ENCODE measurements at places on chromosomes 2 and 18. TPM values are rescaled to one million over a fixed set of nuclear protein-coding genes. Genes with fewer than 3 reads are reported as not detected.

SLC30A3 gene
- total RNA-seq = not detected

ZNF396 gene
- total RNA-seq = 1.5 TPM

KLHL30 gene
- 58.4 TPM for total RNA-seq

EML4 gene
- 37.7 TPM for total RNA-seq

DOK6 gene
- total RNA-seq = 3.9 TPM

SERPINB10 gene
- total RNA-seq = 7.0 TPM

KCNS3 gene
- 46.3 TPM for total RNA-seq

- DNase-seq = no peak
Measured at GRCh38 chr2:64029116-64029665, 10.0 kb upstream of the VPS54 start.

DNA sequence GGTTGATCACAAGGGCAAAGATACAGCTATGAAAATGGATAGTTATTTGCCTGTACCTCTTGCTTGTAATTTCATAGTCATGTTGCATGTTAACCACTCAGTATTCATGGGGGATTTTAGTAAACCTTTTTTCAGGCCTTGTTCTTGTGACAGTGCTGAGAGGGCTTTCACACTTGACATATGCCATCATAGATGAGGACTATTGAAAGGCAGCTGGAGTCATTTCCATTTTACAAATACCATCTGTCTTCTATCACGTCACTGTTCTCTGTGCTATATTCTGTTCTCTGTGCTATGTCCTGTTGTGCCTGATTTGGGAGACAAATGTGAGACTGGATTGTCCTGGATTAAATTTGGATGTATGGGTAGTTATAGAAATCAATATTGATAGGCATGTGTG is 131.7 kb downstream of the LYPD6B start:
- no peak for DNase-seq

- DNase-seq = peak; percentile 44
Measured at GRCh38 chr2:40302751-40303325, 149.1 kb downstream of the SLC8A1 start.

DNA sequence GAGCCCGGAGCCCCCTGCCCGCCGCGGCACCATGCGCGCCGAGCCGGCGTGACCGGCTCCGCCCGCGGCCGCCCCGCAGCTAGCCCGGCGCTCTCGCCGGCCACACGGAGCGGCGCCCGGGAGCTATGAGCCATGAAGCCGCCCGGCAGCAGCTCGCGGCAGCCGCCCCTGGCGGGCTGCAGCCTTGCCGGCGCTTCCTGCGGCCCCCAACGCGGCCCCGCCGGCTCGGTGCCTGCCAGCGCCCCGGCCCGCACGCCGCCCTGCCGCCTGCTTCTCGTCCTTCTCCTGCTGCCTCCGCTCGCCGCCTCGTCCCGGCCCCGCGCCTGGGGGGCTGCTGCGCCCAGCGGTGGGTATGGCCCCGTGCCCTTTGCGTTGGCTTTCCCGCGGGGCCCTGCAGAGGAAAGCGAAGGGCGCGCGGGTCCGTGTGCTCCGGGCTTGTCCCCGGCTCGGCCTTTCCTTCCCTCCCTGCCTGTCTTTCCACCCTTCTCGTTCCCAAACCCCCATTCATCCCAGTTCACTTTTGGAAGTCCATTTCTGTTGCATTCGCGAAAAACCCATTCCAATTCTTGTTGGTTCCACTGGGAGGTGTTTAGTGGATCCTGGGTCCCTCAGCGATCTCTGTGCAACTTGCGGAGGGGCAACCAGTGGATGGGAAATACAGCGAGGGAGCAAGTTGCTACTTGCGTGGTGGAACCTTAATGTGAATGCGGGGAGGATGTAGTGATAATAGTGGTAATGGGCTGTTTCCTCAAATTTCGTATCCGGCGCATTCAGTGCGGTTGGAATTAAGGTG is 599 bp downstream of the ADAM23 start:
- peak; percentile 64 for DNase-seq

- peak; percentile 67 for DNase-seq
Measured at GRCh38 chr2:86301009-86301408, 36.4 kb downstream of the REEP1 start.

- no peak for DNase-seq
Measured at GRCh38 chr2:173159791-173160463, 84.3 kb downstream of the MAP3K20 start.

- DNase-seq = peak; percentile 30
Measured at GRCh38 chr2:48482769-48483168, 47.2 kb upstream of the STON1 start.

- DNase-seq = no peak
Measured at GRCh38 chr2:124874219-124874618, 849.1 kb downstream of the CNTNAP5 start.

GRCh38 chr2:85501248-85501647 is 37.7 kb upstream of the MAT2A start:
- no peak for DNase-seq

GRCh38 chr2:62320657-62321357 is 124.9 kb downstream of the B3GNT2 start:
- DNase-seq = no peak

DNA sequence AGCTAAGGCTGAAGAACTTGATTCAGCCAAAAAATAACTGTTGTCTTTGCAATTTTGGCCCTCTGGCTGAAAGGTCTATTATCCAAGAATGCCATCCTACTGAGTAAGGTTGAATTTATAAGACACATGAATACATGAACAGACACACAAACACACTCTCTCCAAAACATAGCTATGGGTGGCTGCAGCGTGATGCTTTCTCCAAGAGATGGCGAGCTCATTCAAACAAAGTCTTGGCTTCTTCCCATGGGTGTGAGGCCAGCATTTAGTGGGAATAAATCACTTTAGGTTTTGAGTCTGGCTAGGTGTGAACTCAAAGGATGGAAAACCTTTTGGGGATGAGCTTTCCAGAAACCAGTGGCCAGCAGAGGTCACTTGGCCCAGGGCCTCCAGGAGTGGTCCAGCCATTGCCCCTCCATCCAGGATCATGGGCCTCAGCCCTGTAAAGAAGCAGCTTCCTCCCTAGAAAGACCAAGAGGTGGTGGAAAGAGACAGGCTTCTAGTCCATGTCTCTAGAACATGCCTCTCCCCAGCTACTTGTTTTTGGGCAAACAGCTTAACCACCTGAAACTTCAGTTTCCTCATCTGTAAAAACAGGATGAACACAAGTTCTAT is 11.0 kb upstream of the OSR1 start:
- DNase-seq = peak; percentile 30

GRCh38 chr18:66548747-66549146 is 55.1 kb downstream of the CDH19 start:
- no peak for DNase-seq

DNA sequence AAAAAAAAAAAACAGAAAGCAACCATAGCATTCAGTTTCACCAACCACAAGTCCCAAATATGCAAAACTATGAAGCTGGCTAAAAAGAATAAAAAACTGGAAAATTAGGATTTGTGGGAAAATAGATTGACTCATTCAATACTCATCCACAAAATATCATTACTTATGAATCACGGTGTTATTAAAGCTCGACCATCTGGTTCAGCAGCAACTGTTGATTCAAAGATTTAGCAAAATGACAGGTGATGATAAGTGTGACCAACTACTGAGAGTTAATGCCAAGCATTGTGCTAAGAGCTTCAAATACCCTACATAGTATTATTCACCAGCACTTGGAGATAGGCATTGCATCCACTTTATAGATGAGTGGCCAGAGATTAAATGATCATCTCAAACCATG is 26.2 kb upstream of the XDH start:
- peak; percentile 61 for DNase-seq

- no peak for DNase-seq
Measured at GRCh38 chr18:54743605-54743995, 84.7 kb upstream of the RAB27B start.

DNA sequence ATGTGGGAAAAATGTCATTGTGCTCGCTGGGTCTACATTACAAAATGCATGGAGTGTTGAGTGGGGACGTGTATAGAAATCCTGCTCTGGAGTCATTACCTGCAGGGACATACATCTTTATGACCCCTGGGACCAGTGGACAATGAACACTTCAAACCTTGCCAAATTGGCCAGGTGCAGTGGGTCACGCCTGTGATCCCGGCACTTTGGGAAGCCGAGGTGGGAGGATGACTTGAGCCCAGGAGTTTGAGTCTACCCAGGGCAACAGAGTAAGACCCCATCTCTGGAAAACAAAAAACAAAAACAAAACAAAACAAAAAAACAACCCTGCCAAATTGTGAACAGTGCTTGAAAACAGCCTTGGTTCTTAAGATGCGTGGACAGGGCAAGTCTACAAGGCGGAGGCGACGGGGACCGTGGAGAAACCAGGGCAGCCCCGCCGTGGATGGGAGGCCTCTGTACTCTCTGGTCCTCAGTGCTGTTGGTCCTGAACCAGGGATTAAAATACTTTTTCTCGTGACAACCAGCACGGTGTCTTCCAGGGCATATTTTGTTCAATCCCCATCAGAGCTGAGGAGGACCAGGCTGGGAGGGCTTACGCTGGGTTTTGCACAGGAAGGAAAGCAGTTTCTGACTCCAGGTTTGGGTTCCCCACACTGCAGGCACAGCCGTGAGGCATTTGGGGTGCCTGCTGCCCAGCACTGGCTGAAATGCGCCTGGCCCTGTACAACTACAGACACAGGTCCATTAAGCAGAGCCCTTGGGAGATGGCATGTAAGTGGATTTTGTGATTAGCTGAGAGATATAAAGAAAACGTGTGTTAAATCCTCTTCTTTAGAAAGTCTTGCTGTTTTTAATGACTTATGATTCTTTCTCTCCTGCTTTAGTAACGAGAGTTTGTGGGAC is 13.7 kb downstream of the COLEC11 start:
- DNase-seq = no peak

Data from tongue (tissue), 3 donors.